ENCODE measurements at places on chromosomes 2 and 18.

GRCh38 chr2:239152239-239152915 lies 248.4 kb downstream of the HDAC4 start:
- DNase-seq, result no peak

DNA sequence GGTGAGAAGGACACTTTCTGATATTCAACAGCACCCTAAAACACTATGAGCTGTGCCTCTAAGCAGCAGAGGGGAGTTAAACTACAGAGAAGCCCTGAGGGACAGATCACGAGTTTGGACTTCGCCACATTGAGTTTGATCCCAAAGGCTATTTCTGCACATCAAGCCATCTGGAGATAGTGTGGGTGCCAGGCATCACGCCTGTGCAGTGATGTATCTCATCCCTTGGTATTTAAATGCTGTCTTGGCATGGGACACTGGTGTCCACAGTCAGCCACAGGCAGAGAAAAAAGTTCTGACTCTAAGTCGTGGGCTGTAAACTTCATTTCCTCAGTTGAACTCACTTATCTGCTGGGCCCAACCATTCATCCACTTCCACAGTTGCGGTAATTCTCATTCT lies 742.3 kb upstream of the CELF4 start:
- no peak for DNase-seq

- no peak for DNase-seq
Observed at GRCh38 chr2:236887953-236888793, 197.5 kb upstream of the COPS8 start.

DNA sequence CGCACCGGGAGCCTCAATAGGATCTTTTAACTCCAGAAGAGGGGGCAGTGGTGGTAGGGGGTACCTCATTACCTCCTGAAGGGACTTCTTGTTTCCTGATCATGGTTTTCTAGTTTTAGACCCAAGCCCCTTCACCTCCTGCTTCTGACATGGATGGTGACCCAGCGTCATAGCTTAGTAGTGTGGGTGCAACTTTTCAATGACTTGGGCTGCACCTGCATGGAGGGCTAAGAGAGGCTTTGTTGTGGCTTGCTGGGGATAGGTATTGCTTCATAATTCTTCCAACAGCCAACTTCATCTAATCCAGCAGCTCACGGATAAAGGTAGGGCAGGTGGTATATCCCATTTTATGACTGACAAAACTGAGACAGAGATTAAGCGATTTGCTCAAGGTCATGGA lies 3.0 kb downstream of the SLC1A4 start:
- no peak for DNase-seq

DNA sequence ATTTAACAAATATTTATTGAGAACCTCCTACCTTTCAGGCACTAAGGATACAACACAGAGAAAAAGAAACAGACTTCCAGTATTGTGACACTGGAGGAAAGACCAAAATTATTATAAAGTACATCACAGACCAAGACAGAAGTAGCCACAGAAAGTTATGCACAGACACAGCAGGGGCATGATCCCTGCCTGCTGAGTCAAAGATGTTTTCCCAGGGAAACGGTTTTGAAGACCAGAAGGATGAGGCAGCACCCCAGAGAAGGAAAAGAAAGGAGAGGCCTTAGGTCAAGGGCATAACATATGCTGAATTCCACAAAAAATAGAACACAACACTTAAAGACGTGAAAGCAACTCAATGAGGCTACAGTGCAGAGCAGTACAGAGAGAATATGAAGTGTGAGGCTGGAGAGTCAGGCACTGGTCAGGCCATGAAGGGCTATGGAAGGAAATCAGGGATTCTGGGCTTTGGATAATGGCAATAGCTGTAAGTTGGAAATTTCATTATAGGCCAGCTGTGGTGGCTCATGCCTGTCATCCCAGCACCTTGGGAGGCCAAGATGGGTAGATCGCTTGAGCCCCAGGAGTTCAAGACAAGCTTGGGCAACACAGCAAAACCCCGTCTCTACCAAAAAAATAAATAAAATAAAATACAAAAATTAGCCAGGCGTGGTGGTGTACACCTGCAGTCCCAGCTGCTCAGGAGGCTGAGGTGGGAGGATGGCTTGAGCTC lies 8.2 kb downstream of the ADAM17 start:
- DNase-seq, result no peak

DNA sequence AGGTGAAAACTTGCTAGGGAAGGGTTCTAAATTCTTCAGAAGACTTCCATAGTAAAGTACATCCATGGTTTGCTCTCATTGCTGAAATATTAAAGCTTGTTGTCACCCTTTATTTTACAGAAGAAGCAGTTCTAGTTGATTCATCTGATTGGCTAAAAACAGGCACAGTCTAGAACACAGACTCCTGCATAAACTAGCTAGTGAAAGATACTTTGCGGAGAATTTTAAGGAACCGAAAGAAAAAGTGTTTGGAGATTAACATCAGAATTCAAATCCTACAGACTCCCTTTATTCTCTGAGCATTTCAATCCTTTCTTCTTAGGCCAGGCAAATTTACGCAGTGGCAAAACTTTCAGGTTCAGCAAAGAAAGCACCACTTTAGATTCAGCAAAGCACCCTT lies 1076.5 kb upstream of the ZEB2 start:
- no peak for DNase-seq

DNA sequence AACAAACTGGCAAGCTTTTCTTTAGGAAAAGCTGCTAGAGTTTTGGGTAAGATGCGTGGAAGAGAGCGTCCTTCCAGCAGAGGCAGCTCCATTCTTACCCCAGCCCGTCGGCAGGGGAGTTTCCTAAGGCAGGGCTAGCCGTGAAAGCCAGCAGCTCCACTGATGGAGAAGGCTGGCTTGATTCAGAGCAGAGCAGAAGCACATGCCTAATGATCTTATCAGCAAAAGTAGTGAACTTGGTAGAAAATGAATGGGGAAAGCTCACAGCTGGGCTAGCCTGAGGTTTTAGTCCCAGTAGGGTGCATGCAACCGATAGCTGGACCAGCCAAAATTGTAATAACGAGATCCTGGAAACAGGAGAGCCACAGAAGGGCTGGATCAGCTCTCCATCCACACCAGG lies 20.8 kb downstream of the LAMA1 start:
- no peak for DNase-seq

- no peak for DNase-seq
Observed at GRCh38 chr18:10437837-10438236, 16.6 kb upstream of the APCDD1 start.

DNA sequence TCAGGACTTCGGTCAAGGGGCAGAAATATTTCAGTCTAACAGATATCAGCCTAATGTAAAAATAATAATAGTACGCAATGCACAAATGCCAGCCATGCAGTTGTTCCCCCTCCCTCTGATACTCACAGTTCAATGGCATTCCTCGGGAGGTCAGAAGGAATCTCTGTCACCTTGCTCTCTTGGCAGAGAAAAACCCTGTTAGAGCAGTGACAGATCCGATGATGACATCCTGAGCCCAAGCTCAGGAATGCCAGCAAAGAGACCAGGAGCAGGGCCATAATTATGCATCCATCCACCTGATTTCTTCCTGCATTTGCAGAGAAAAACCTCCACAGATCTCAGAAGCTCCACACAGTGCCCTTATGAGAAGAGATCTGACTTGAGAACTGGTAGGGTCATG lies at the start of gene FSHR:
Gene FSHR, minus strand, starts transcription at position 376 of the 400 bp plus-strand sequence. Its CDS starts 98 bp downstream, at position 278.
- no peak for DNase-seq

DNA sequence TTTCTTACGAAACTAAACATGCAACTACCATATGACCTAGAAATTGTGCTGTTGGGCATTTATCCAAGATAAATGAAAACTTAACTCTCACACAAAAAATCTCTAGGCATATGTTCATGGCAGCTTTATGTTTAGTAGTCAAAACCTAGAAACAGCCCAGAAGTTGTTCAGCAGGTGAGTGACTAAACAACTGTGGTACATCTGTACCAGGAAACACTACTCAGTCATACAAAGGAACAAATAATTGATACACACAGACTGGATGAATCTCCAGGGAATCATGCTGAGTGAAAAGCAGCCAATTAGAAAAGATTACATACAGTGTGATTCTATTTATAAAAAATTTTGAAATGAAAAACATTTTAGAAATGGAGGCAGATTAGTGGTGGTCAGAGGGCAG lies 29.3 kb downstream of the DYNC2LI1 start:
- no peak for DNase-seq

DNA sequence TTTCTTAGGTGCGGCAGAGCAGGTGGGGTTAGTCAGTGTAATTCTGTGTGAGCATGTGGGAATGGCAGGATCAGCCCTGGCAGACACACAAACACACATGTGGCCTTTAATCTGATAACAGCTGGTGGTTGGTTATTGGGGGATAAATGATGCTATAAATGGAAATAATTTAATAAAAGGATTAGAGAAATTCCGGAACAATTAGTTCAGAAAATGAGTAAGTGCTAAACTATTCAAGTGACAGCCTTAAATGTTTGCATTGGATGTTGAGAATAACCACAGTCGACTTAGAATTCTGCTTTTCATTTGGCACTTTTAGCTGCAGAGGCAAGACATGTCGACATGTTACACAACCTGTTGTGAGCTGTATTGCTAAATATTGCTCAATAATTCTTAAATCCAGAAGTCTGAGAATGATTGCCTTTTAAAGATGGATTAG lies 7.2 kb downstream of the SMYD1 start:
- peak; percentile 21 for DNase-seq

DNA sequence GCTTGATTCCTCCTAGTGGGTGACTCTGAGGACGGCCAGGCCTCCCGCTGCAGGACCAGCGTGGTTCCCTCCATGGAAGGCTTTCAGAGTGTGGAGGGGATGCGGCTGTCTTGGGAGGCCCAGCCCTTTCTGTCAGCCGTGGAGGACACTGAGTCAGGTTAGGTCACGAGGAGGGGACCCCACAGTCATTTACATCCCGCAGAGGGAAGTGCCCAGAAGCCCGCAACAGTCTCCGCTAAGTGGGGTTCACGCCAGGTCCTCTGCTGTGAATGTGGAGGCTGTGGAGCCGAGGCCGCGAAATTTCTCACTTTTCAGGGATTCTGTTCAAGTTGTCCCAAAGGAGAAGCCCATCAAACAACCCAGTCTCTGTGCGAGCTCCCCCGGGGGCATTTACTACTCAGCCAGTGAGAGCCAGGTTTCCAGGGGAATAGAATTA lies 8.8 kb downstream of the ACKR3 start:
- no peak for DNase-seq

DNA sequence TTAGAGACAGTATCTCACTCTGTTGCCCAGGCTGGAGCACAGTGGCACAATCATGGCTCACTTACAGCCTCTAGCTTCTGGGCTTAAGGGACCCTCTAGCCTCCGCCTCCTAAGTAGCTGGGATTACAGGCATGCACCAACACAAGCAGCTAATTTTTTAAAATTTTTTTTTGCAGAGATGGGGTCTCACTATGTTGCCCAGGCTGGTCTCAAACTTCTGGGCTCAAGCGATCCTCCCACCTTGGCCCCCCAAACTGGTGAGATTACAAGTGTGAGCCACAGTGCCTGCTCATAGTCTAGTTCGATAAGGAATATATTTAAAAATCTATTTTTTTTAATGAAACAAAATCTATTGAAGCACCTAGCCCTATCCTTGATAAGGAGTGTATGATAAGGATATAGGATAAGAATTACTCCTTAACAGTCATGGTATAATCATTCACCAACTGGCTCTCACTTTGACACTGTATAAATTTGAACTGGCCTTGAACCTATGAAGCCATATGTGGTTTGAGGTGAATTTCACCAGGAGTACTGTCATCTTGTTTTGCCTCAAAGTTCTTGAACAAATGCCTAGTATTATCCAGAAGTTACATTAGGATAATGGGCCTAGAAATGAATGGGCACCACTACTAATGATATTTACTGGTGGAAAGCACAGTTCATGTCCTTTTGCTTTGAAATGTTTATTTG lies 71.1 kb downstream of the EXOC6B start:
- DNase-seq, result no peak

GRCh38 chr18:48924630-48925490 lies 25.9 kb downstream of the SMAD7 start:
- DNase-seq, result no peak

- no peak for DNase-seq
Observed at GRCh38 chr18:11522992-11523391, 86.4 kb upstream of the SLC35G4 start.

DNA sequence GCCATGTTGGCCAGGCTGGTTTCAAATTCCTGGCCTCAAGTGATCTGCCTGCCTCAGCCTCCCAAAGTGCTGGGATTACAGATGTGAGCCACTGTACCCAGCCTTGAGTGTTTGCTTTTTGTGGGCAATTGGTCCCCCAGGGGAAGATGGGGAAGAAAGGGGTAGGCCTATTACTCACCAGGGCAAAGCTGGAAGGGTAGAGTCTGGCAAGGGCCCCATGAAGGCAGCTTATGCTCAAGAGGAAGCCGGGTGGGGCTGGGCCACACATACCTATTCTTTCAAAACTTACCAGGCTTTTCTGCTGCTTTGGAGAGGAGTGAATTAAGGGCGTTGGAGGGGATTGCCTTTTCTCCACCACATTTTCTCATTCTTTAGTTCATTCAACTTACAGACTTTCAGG lies 24.5 kb upstream of the CD28 start:
- no peak for DNase-seq

GRCh38 chr2:18651842-18652774 lies 62.7 kb upstream of the NT5C1B start:
- peak; percentile 27 for DNase-seq

GRCh38 chr2:70003093-70003830 lies 41.8 kb upstream of the ASPRV1 start:
- no peak for DNase-seq

DNA sequence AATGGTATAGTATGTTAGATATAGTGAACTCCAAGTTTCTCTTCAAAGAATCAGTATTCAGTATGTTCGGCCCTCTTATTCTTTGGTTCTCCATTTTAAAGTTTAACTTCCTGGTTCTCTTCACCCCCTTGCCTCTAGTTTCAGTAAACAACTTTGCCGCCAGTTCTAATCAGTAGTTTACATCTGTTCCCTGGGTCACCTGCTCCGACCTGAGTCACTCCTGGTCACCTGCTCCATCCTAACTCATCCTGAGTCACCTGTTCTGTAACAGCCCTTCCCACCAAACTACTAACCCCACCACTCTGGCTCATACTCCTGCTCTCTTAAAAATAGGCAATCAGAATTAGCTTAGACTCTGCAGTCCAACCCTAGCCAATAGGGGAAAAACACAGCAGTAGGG lies 23.7 kb upstream of the TEX51 start:
- no peak for DNase-seq

DNA sequence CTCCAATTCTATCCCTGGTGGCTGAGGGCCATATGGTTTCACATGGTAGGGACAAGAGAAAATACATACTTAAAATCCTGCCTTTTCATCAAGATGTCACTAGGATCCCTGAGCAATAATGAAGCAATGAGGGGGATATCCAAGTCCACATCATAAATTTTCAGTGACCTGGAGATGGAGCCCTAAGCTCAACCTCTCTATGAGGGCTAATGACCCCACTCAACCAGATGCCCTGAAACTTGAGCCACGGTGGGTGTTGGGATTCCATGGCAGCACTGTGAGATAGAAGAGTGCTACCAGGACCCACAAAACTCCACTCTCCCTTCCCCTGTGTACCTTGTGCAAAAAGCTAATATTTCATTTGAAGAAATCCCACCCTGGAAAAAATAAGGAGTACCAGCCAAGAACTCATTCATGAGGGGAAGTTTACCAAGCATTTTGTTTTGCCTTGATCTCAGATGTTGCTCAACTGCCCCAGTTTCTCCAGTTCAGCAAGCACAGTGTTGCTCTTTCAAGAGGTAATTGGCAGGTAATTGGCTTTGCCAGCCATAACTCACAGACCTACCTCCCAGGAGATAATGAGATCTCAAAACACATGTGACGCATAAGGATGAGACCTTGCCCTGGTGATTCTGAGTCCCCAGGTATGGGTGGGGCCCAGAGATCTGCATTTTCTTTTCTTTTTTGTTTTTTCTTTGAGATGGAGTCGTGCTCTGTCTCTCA lies 51.0 kb upstream of the TTC39C start:
- no peak for DNase-seq

- no peak for DNase-seq
Observed at GRCh38 chr2:174878537-174879147, 114.4 kb upstream of the CHRNA1 start.
